Stimulated activated CD8-positive, alpha-beta memory T cell treated with anti-CD3 and anti-CD28 coated beads, Interleukin-4, amount 100 ng/mL, for 24 hours (primary cell): ENCODE measurements at places on chromosomes 2 and 18.

- no peak for DNase-seq
Measured at GRCh38 chr18:3458952-3459853, 9.2 kb downstream of the TGIF1 start.

GRCh38 chr18:80252136-80252535, 4.8 kb upstream of the PARD6G start:
- DNase-seq = no peak

GRCh38 chr18:12005538-12006487, 24.5 kb downstream of the IMPA2 start:
- no peak for DNase-seq

DNA sequence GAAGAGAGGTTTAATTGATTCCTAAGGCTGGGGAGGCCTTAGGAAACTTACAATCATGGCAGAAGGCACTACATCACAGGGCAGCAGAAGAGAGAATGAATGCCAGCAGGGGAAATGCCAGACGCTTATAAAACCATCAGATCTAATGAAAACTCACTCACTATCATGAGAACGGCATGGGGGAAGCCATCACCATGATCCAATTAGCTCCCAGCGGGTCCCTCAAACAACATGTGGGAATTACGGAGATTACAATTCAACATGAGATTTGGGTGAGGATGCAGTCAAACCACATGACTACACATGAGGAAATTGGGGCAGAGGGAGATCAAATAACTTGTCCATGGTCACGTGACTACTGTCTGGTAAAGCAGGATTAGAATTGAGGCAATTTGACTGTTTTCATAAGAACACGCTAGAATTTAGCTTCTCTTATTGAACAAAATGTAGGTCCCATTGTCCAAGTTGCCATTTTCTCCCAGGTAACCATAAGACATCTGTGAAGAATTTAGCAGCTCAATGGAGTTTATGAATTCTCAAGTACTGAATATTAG, 445.1 kb upstream of the CDH20 start:
- DNase-seq = no peak
